Activated CD4-positive, alpha-beta T cell treated with anti-CD3 and anti-CD28 coated beads, Interleukin-2, amount 10 ng/mL, durations not matched to agents 7 days and 5 days (primary cell): ENCODE measurements at places on chromosomes 1 and 21.

DNA sequence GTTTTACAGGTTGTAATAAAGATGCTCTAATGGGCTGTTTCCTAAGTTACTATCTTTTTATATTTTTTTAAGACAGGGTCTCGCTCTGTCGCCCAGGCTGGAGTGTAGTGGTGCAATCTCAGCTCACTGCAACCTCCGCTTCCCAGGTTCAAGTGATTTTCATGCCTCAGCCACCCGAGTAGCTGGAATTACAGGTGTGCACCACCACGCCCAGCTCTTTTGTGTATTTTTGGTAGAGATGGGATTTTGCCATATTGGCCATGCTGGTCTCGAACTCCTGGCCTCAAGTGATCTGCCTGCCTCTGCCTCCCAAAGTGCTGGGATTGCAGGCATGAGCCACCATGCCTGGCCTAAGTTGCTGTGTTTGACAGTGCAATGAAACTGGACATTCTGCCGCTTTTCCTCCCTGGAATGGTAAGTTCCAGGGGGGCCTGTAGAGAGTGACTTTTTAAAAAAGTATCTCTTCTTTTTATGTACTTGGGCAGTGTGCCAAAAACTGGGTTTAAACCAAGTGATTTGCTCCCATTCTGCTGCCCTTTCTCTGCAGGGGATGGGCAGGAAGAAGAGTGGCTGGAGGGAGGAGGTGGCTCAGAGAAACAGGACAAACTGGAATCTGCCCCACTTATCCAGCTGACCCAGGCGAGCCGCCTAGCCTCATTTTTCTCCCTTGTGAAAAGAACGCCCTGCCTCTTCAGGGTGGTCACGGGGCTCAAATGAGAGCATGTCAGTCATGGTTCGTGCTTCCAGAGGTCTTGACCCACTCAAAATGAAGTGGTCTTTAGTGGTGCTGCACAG, 2.3 kb downstream of the SLC37A1 start:
- DNase-seq: no peak

GRCh38 chr1:16164213-16165072, 8.6 kb upstream of the EPHA2 start:
- DNase-seq: no peak

GRCh38 chr1:109290137-109290536, 7.2 kb upstream of the PSRC1 start:
- DNase-seq: no peak

GRCh38 chr1:154758346-154758745, 111.7 kb downstream of the KCNN3 start:
- no peak for DNase-seq

DNA sequence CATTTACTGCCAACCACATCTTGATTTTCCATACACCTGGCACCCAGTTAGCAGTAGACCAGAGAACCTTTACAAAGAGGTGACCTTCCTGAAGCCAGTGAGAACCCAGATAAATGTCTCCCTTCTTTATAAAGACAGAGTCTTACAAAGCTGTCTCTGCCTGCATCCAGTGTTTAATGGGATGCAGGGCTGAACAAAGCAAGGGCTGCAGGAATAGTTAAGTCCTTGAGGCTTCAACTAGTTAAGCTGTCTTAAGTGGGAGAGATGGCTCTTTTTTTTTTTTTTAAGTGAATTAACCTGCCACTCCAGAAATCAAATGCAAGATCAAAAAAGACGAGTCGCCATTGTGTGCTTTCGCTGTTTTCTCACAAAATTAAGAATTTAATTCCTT, 1.5 kb downstream of the AHCYL1 start:
- no peak for DNase-seq

DNA sequence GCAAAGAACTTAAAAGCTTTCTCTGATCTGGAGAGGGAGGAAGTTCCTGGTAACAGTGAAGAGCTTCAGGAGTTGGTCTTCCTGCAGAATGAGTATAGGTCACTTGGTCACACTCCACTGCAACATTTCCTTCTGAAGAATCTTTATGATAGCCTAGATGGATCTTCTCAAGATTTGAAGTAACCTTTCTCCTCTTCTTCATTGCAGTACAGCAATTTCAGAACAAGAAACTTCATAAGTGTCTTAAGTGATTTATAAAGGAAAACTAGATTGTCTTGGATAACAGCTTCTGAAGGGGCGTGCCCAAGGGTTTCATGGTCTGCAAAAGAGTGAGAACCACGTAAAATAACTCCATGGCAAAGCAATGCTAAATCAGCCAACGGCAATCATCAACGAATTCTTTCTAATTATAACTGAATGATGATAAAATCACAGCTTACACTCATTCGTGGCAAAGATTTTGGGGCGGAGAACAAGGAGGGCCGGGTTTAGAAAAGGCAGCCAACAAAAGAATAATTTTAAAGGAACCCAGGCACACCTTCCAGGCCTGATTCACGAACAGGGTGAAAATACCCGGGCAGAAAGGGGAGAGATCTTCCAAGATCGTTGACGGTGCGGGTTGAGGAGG, 53.9 kb upstream of the ASPM start:
- peak; percentile 27 for DNase-seq
